ENCODE measurements at places on chromosomes 13 and 19. TPM values are rescaled to one million over a fixed set of nuclear protein-coding genes. Genes with fewer than 3 reads are reported as not detected.

Gene ZNF426
- total RNA-seq: 35.1 TPM

Gene ADGRE2
- 0.56 TPM for total RNA-seq

Gene GNA15
- total RNA-seq: 4.8 TPM

DNA sequence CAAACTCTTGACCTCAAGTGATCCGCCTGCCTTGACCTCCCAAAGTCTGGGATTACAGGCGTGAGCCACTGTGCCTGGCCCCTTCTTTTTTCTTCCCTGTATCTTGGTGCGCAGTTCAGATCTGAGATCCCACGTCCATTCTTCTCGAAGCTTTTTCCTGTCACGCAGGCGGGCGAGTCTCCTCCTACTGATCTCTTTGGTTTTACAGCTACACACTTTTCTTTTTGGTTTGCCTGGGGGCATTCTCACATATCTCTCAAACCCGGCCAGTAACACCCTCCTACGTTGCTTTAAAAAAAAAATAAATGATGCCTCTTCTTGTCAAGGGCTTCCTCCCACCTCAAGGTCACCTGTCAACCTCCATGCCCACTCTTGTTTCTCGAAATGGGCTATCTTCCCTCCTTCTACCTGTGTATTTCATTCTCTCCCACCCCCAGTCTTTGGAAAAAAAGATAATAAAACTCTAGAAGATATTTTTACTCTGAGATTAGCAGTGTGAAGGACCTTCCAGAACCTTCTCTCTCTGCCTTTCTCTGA is 12.1 kb downstream of the TMPRSS9 start:
- no peaks in the 10 kb centered on the region for H3K36me3 ChIP-seq
- H3K27me3 ChIP-seq: no peaks in the 10 kb centered on the region
- H3K4me3 ChIP-seq: no peak overlapping the region
- H3K4me1 ChIP-seq: no peaks in the 10 kb centered on the region
- DNase-seq: no peak

- DNase-seq: no peak
- H3K4me1 ChIP-seq: no peaks in the 10 kb centered on the region
- H3K4me3 ChIP-seq: no peak overlapping the region
- H3K36me3 ChIP-seq: no peaks in the 10 kb centered on the region
- H3K27ac ChIP-seq: no peak overlapping the region
Observed at GRCh38 chr13:60286707-60287106, 110.3 kb upstream of the TDRD3 start.

DNA sequence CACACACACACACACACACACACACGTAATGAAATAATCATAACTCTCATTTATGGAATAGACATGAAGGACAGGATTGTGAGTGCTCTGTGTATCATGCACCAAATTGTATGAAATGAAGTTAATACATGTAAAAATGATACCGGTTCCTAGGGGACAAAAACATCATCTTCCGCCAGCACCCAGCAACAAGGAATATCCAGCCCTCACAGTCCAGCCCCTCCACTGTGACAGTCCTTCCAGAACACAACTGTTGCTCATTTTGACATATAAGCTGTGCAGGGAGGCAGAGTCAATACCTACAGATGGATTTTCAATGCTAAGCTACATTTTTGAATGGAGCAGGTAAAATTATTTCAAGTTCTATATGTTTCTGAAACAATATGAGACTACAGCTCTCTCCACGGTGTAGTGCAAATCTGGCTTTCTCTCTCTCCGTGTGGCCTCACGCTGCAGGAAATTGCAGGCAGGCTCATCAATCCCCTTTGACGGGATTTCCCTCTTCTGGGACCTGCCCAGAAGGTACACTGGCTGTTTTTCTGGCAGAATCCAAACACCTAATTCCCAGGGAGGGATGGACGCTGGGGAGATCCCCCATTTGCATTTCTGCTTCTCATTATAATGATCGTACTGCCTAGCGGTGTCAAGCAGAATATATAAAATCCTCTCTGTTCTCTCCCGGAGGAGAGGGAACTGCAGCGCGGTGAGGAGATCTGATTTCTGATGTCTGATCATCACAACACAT is 494.0 kb downstream of the LIG4 start:
- H3K36me3 ChIP-seq: no peaks in the 10 kb centered on the region
- no peak overlapping the region for H3K27ac ChIP-seq
- H3K4me3 ChIP-seq: no peak overlapping the region
- no peaks in the 10 kb centered on the region for H3K27me3 ChIP-seq
- DNase-seq: no peak
- H3K4me1 ChIP-seq: no peaks in the 10 kb centered on the region

Data from ovary (tissue), 10 donors.